ENCODE measurements at places on chromosomes 5 and 9. TPM values are rescaled to one million over a fixed set of nuclear protein-coding genes. Genes with fewer than 3 reads are reported as not detected.

DNA sequence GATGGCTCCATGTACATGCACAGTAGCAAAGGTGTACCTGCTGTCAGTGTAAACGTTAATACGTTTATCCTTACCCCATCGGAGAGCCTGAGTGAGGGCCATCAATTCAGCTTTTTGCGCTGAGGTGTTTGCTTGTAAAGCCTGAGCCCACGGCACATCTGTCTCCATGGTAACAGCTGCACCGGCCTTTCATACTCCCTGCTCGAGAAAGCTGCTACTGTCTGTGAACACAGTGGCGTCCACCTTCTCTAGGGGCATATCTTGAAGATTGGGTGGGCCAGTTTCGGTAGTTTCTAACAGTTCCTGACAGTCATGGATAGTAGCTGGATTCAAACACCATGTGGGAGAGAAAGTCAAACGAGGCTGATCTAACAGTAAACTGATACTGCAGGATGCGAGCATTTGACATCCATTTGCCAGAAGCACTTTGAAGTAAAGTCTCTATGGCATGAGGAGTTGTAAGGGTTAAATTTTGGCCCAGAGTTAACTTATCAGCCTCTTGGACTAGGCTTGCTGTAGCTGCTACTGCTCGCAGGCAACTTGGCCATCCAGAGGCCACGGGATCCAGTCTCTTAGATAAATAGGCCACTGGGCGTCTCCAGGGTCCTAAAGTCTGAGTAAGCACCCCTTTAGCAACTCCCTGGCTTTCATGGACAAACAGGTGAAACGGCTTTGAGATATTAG, 21.0 kb upstream of the RHOBTB3 start:
- DNase-seq: no peak

The OR2Y1 gene
- not detected for polyA plus RNA-seq

The KIF24 gene
- polyA plus RNA-seq: 6.0 TPM

DNA sequence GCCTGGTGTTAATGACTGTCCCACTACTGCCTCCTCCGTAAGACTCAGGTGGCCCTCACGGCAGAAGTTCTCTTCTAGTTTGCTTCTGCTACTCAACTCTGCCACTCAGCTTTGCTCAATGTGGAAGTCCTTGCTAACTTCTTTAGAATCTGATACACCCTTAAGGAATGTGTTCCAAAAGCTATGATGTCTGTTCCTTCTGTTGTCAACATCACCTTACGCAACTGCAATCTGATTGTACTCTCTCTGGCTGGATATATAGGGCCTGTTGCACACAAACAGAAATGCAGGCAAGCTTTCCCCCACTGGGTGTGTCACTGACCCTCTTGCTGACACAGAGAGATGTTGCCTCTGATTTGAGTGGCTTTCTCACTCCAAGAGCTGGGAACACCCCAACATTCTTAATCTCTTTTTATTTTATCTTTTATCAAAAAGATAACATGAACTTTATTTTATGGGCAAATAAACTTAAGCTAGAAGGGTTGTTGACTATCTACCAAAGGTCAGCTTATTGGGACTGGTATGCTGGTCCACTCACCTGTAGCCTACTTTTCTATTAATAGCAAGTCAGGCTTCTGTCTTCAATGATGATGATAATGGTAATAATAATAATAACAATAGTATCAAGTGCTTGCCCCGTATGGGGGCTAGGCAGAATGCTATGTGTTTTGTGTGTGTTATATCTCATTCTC, 25.2 kb downstream of the TMEM252 start:
- no peak for DNase-seq

The ZNF483 gene
- polyA plus RNA-seq: 3.8 TPM

DNA sequence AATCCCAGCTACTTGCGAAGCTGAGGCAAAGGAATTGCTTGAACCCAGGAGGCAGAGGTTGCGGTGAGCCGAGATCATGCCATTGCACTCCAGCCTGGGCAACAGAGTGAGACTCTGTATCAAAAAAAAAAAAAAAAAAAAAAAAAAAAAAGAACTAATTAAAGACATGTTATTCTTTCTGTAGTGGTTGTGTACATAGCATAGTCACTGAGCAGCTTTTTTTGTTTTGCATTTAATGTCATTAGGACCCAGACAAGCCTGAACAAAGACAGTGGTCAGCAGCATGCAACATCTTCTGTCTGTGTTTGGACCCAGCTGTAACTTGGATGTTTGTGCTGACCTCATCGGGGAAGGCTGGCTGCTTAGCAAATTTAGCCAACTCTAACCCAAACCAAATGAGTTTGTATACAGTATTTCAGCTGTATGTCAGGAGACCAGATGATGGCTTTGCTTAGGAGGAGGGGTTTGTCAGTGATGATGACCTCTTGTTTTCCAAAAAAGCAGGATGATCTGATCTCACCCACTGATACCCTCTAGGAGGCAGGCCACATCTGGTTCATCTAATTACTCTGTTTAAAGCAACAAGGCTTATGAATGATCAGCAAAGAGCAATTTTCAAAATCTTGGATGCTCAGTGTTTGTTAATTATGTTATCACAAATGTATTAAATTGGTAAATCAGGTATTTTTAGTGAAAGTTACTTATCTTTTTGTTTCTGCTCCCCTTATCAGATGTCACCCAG, 39.5 kb downstream of the SNCAIP start:
- DNase-seq: no peak

- no peak for DNase-seq
These were observed 101.0 kb downstream of the TMEM232 start for GRCh38 chr5:110625376-110625999.

GRCh38 chr5:107483231-107484024, 187.3 kb downstream of the EFNA5 start:
- DNase-seq: peak; percentile 56
